ENCODE measurements at places on chromosomes 16 and 17. TPM values are rescaled to one million over a fixed set of nuclear protein-coding genes. Genes with fewer than 3 reads are reported as not detected.

Gene CIBAR2
- not detected for total RNA-seq

Gene DPEP2
- total RNA-seq, result not detected

Gene SNRNP25
- 75.6 TPM for total RNA-seq

Gene SPATA20
- 79.5 TPM for total RNA-seq

Gene YBX2
- 0.66 TPM for total RNA-seq

Gene SNAI3
- not detected for total RNA-seq

Gene EVPLL
- not detected for total RNA-seq

Gene PRM3
- not detected for total RNA-seq

Gene LDHD
- total RNA-seq, result 0.55 TPM

Gene TRAPPC1
- 309 TPM for total RNA-seq

Gene CLTC
- 194 TPM for total RNA-seq

Gene LRRC46
- total RNA-seq, result 3.6 TPM

Gene KRT40
- not detected for total RNA-seq

Gene SLFN14
- not detected for total RNA-seq

Gene SLC12A3
- not detected for total RNA-seq

Gene HBM
- total RNA-seq, result not detected

Gene ETV4
- total RNA-seq, result 51.3 TPM

Gene ZP2
- total RNA-seq, result not detected

Data from A549 treated with CpdA at 1 μM for 4 hours (cell line).